ENCODE measurements at places on chromosomes 4 and X. TPM values are rescaled to one million over a fixed set of nuclear protein-coding genes. Genes with fewer than 3 reads are reported as not detected.

DNA sequence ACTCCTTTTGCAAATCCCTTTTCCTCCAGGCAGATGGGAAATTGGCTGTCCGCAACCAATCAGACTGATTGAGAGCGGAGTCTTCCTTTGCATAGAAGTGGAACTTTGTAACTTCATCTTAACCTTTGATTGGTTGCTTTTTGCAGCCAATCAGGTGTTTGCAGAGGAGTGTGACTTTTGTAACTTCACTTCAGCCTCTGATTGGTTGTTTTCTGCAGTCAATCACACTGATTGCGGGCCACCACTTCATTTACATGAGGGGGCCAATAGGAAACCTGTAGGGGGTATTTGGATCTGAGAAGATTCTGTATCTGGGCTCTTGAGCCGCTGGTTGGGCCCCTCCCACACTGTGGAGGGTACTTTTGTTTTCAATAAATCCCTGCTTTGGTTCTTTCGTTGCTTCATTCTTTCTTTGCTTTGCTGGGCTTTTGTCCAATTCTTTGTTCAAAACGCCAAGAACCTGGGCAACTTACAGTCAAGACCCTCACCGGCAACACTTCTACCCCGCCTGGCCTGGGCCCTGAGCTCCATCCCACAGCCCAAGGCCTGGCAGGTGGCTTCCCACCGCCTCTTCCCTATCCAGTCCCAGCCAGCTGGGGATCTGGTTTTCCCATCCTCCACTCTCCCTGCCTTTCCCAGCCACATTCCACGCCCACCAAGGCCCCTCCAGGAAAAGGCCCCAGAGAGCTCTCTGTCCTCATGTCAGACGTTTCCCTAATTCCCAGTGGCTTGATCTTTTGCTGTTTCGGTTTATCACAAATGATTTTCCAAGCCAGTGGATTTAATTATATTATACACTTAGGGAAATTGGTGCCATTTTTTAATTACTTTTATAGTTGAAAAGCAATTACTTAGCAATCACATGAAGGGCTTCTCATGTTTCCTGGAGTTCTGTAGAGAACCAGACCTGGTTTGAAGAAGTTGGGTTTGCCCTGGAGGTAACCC is 110.2 kb upstream of the STX18 start:
- no peak for DNase-seq

DNA sequence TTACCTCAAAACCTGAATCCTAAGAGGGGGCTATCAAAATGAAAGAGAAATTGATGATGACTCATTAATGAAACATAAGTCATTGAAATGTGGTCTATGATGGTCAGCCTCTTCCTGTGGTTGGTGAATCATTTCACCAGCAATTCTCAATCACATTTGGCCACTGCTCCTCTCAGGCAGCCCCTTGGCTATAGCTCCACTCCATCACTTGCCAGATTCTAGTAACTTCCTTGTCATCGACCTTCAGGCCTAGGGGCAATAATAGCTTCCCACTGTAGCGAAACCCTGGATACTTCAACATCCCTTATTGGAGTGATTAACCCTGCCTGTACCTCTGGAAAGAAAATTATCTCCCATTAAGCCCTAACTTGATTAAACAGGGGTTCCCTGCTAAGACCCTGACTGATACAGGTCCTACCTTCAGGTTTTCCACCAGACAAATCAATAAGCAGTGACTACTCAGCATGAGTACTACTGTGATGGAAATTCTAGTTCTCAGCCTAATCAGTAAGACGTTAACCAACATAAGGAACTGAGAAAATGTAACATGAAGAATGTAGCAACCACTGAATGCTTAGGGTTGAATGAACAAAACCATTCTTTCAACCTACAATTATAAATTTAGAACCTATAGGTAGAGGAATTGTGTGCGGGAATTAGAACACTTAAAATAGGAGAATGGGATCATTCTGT is 30.4 kb downstream of the ADH7 start:
- DNase-seq = no peak

- no peak for DNase-seq
These were observed 355.4 kb upstream of the CPEB2 start for GRCh38 chr4:14646831-14647230.

DNA sequence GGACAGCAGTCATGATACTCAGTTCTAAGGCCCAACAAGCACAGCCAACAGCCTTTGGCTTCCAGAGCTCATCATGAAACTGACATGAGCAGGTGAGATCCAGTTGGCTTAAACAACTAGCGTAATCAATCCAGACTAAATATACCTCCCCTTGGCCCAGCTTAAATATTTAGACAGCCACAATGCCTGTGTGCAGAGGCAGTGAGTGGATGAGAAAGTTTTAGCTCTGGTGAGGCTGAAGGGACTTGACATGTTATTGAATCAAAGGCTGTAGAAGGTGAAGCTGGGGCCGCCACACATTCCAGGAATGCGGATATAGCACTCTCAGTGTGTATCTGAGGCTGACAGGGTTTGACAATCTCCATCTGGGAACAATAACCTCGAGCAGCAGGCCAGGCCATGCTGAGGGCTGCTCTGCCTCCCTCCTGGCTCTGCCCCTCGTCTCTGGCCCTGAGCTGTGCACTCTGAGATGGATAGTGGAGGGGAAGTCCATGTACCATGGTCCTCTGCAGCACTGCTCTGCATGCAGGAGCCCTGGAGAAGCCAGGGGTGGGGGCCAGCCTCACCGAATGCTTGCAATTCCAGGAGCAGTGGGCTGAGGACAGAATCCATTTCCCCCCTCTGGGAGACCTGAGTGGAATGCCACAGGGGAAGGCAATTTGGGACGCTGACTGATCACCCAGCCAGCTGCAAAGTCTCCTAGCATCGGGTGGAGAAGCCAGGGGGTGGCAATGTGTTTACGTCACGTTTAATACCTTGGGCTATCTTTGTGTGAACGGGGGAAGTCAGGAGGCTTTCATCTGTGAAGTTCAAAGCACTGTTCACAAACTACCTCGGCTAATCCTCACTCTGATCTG is 37.3 kb upstream of the RASL11B start:
- no peak for DNase-seq

GRCh38 chr4:109645874-109646710 is 57.2 kb downstream of the CASP6 start:
- DNase-seq = no peak

DNA sequence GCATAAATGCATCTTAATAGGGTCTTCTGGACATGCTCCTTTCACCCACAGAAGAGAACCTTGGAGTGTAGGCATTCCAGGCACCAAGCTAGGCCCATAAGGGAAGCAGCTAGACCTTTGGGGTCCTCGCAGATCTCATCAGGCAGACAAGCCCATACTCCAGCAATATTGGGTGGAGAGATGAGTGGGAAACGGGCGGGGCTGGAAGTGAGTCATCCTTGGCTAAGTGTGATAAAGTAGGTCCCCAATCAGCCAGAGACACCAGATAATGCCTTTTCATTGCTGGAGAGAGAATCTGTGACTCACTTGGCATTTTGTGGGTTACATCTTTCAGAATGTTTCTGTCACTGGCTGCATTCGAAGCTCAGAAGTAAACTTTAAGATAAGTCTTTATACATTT is 133.3 kb upstream of the MBNL3 start:
- no peak for DNase-seq

GRCh38 chr4:107050525-107051135 is 14.5 kb upstream of the DKK2 start:
- DNase-seq = no peak

GRCh38 chr4:184513802-184514120 is 39.4 kb upstream of the IRF2 start:
- DNase-seq = no peak

- DNase-seq = no peak
These were observed 174.5 kb upstream of the MXRA5 start for GRCh38 chrX:3520982-3521381.

- no peak for DNase-seq
These were observed 84.3 kb upstream of the CLDN34 start for GRCh38 chrX:9882669-9883446.

DNA sequence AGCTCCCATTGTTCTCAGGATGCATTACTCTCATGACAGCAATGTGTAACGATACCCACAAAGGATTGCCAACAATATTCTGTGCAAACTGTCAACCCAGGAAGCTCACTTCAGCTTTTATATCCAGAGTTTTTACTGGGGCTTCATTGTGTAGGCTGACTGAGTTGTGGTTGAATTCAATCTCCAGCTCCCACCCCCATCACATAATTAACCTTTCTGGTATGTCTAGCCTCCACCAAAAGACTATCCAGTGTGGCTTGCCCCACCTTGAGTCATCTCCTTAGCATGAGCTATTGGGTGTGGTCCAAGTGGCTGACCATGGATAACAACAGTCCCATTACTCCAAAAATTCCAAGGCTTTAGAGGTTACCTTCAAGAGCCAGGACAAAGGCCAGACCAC is 17.7 kb upstream of the TAB3 start:
- DNase-seq = no peak

DNA sequence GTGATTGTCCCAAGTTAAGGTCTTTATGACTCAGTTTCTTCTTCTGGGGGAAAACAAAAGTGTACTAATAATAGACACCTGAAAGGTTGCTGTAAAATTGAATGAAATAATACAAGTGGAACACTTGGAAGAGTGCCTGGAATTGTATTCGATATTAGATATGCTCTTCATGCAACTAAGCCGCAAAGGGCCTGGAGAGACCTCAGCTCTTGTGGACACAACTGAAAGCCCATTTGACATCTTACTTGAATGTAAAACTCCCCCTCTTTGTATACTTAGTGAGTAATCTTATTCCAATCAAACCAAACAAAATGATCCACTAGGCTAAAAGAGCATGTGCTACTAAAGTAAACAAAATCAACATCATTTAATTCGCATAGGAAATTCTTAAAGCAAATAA is 511 bp upstream of the MAP9 start:
- no peak for DNase-seq

Gene TLR10
- not detected for total RNA-seq

Gene PAGE2
- total RNA-seq = not detected

GRCh38 chrX:71993371-71993770 is 82.7 kb downstream of the NHSL2 start:
- no peak for DNase-seq

DNA sequence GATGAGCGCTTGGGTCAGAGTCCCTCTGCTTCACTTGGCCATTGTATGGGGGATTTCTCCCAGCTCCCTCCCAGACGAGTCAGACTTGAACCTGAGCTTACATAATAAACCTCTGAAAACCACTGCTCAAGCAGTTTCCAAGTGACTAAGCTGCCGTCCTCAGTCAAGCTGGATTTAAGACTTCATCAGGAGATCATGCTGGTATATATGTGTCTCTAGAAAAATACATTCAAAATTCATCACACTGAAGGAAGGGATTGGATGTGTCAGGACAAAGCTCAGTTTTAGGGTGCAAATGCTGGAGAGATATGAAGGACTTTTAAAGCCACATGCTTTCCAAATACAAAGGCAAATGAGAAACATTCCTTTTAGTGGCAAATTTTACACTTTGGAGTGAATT is 114.3 kb downstream of the QDPR start:
- no peak for DNase-seq

- DNase-seq = no peak
These were observed 699.3 kb upstream of the ADGRL3 start for GRCh38 chr4:60500810-60501209.

- DNase-seq = no peak
These were observed 161.7 kb downstream of the BTC start for GRCh38 chr4:74632634-74633033.

Gene SYN1
- total RNA-seq = 11.1 TPM

GRCh38 chr4:54281054-54281766 is 52.1 kb downstream of the PDGFRA start:
- peak; percentile 89 for DNase-seq

- DNase-seq = no peak
These were observed 76.7 kb downstream of the AASDH start for GRCh38 chr4:56310401-56311125.

- no peak for DNase-seq
These were observed 47.9 kb upstream of the RPA4 start for GRCh38 chrX:96835660-96836289.

DNA sequence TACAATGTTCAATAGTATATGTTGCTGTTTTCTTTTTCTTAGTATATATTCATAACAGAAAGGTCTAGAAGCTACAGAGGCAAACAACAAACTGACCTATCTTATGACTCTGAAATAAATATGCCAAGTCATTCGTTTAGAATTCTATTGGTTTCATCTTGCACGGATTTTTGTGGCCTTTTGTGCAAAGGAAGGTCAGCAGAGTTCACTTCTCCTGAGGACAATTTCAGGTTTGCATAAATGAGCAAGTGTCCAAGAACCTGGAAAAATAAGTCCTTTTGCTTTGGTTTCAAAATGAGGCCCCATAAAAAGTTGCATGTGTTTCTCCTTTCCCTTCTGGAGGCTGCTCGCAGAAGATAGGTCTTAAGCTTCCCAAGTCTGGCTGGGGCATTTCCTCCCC is 156.9 kb downstream of the APBB2 start:
- no peak for DNase-seq

Gene TAF1
- total RNA-seq = 14.6 TPM

DNA sequence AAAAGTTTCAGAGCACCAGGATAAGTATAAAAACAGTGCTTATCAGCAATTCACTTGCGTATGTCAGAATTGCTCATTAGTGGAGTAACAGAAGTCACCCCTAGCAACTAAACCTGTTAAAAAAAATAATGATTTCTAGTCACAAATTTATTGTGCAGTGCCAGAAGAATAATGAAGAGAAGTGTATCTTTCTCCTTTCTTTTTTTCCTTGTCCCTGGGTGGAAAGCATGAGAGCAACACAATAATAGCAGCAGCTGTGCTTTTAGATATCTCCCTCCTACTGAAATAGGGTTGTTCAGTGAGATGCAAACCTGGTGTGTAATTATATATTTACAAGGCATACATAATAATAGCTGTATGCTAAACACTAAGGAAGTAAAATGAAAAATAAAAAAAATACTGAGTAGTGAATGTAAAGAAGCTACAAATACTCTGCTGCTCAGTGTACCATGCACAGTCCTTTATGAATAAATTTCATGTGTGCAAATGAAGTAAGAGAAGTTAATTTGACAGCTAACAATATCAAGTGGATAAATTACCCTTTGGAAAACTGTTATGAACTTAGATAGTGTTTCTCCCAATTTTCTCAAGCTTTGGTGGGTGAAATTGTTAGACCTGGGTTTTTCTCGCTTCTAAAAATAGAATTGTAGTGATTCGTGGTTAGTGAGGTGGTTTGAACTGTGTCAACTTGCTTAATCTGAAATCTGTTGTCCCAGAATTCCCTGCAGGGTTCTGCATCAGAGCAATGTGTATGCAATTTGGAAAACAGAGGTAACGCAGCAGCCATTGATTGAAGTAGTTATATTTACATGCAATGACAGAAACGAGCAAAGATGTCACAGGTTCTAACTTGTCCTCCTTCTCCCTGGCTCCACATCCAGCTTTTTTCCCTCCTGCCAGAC is 125.7 kb upstream of the NDST3 start:
- no peak for DNase-seq

- no peak for DNase-seq
These were observed 35.7 kb upstream of the FAM241A start for GRCh38 chr4:112109360-112110058.

Gene SMAD1
- 12.0 TPM for total RNA-seq

- no peak for DNase-seq
These were observed 154.1 kb downstream of the BANK1 start for GRCh38 chr4:101944649-101945048.

DNA sequence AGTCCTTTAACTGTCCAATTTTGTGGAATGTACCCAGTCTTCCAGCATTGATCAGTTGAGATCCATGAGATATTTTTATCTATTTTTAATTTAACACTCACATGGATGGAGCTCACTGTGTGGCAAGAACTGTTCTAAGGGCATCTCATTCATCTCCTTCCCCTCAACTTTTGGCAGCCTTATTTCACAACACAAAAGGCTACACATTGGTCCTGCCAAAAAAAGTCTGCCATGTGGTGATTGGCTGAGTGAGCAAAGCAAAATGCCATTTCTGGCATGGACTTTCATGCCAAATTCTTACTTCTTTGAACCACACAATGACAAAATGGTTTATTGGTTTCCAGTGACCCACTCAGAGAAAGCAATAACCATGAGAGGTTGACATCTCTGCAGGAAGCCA is 171.6 kb upstream of the MAP3K15 start:
- DNase-seq = no peak

Gene VSIG4
- 65.1 TPM for total RNA-seq

All from Right ventricle myocardium inferior (tissue), 1 donor.